ENCODE measurements at places on chromosomes 4 and X.

GRCh38 chr4:2800691-2801596 lies 8.1 kb downstream of the SH3BP2 start:
- DNase-seq, result no peak

- no peak for DNase-seq
Measured at GRCh38 chrX:20263474-20263873, 3.2 kb downstream of the RPS6KA3 start.

DNA sequence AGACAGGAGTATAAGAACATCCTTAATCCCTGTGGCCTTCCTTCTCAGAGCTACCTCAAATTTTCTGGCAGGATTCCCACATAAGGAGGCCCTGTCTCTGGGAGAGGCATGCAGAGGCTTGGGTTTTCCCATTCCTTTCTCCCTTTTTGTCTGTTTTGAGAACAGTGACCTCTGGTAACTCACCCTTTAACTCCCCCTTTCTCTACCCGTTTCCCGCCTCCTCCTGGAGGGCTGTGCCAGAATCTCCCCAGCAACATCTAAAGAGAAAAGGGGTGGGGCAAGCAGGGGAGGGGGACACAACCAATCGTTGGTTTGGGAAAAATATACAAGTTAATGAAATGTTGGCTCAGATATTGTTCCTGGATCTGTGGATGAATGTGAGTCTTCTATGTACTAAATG lies 303.7 kb upstream of the IRS4 start:
- no peak for DNase-seq

DNA sequence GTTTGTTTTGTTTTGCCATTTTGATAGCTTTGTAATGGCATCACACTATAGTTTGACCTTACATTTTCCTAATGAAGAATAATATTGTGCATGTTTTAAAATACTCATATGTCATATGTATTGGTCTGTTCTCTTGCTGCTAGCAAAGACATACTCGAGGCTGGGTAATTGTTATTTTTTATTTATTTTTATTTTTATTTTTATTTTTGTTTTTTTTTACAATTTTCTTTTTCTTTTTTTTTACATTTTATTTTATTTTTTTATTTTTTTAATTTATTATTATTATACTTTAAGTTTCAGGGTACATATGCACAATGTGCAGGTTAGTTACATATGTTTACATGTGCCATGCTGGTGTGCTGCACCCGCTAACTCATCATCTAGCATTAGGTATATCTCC lies 104.6 kb upstream of the GRID2 start:
- no peak for DNase-seq

- DNase-seq, result peak; percentile 22
Measured at GRCh38 chr4:81424816-81425755, 46.6 kb downstream of the RASGEF1B start.

GRCh38 chrX:110252711-110253110 lies 65.2 kb downstream of the AMMECR1 start:
- peak; percentile 69 for DNase-seq

DNA sequence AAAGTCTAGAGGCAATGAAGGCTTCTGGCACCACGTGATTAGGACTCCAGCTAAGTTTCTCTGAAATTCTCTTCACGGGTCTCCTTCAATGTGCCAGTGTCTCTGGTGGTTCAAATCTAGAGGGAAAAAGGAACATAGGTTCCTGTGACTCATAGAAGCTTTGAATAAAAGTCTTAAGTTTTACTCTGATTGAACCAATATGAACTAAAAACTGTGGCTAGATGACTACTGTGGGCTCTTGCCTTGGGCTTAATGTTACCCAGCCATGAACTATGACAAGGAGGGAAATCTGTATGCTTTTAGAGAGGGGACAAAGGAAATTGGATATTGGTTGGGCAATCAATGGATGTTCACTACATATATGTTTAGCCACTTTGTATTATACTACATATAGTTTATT lies 49.9 kb upstream of the TEX13D start:
- DNase-seq, result no peak

DNA sequence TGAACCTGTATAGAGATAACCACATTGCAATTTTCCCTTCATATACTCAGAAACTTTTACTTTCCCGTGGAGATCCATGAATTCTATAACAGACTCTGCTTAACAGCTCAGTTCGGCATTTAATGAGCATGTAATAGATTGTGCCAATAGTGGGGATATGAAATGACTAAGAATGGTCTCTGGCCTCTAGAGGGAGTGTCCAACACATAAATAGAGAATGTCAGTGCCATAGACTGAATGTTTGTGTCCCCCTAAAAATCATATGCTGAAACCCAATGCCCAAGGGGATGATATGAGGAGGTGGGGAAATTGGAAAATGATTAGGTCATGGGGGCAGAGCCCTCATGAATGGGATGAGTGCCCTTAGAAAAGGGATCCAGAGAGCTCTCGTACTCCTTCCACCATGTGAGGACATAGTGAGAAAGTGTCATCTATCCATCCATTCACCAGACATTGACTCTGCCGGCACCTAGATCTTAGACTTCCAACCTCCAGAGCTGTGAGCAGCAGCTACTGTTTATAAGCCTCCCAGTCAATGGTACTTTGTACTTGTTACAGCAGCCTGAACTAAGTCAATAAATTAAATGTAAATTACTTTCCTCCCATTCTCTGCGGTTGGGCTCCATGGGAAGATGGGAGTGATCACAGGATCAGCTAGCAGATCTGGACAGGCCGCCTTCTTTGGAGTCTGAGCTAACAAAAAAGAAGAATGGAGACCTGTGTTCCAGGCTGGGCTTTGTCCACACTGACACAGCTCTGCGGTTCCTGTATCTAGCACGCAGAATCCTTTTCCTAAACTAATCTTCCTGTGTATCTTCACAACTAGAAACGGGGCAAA lies 28.1 kb upstream of the HPSE start:
- peak; percentile 14 for DNase-seq

- DNase-seq, result peak; percentile 1
Measured at GRCh38 chrX:140360284-140360683, 144.6 kb downstream of the SOX3 start.

- no peak for DNase-seq
Measured at GRCh38 chr4:180455226-180455625, 1788.0 kb upstream of the TENM3 start.

GRCh38 chr4:79413886-79414285 lies 5.9 kb upstream of the GK2 start:
- no peak for DNase-seq

- DNase-seq, result no peak
Measured at GRCh38 chr4:3250438-3250955, 1.5 kb downstream of the MSANTD1 start.

GRCh38 chr4:39698424-39699009 lies 581 bp downstream of the UBE2K start:
- peak; percentile 42 for DNase-seq

- no peak for DNase-seq
Measured at GRCh38 chrX:125505207-125505606, 185.5 kb downstream of the TEX13C start.

DNA sequence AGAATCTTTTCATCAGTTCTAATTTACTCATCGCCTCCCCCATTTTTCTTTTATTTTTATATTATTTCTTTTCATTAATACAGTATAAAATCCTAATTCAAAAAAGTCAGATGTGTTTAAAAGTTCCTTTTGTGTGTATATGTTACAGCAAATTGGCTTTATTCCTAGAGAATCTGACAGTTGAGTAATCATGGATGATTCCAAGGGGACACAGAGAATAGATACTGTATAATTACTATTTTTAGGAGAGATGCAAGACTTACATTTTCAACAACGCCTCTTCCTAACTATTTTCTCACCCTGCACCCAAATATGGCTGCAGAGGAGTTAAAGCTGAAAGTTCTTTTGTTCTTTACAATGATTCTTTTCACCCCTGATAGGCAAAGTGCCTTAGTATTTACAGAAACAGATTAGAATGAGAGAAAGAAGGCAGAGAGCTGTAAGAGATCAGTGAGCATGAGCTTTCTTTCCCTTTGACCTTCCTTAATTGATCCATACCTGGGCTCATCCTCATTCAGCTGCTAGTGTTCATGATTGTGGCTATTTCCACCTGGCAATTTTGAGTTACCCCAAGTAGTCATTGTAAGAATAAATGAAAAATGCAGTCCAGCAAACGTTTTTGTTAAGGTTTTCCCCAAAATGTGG lies 210.8 kb downstream of the SLC4A4 start:
- DNase-seq, result no peak

- DNase-seq, result no peak
Measured at GRCh38 chr4:185587427-185588161, 52.3 kb upstream of the PDLIM3 start.

- DNase-seq, result no peak
Measured at GRCh38 chr4:125049711-125050110, 265.0 kb upstream of the FAT4 start.

GRCh38 chrX:17817251-17817650 lies 43.8 kb downstream of the RAI2 start:
- no peak for DNase-seq

DNA sequence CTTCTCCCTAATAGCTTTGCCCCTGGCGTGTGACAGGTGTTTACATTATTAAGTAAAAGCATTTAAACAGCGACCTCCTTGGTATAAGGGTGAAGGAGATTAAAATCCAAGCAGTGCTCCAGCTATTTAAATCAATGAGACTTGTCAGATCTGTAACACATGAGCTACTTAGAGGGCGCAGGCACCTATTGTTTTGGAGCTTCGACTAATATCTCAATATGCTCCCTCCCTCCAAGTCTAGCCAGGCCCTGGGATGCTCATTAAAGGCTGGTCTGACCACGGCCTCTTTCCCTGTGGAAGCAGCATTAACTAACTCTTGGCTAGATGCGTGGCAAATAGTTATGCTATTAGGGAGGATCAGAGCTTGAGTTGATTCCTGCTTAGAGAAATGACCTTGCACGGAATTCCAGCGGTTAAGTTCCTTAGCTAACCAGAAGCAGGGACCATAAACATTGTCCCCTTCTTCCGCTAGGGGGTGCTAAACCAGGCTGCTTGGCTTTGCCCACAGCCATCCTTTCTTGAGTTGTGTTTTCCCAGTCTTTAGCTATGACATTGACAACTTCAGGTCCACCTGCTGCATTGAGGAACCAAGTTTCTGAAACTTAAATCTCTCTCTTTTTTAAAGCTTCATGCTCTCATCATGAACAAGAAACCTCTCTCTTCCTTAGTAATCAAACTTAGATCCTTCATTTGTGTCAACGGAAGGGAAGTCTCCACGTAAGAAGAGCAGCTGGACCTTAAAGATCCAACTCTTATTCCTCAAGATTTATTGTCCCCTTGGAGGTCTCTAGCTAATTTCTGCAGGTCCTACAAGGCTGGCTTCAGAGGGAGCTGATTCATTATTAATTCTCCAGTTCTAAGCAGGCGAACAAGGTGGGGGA lies 80.7 kb upstream of the IGFBP7 start:
- DNase-seq, result peak; percentile 49

- DNase-seq, result no peak
Measured at GRCh38 chr4:15163284-15163645, 161.0 kb downstream of the CPEB2 start.

GRCh38 chrX:53481816-53482465 lies 47.8 kb upstream of the HSD17B10 start:
- DNase-seq, result peak; percentile 44

DNA sequence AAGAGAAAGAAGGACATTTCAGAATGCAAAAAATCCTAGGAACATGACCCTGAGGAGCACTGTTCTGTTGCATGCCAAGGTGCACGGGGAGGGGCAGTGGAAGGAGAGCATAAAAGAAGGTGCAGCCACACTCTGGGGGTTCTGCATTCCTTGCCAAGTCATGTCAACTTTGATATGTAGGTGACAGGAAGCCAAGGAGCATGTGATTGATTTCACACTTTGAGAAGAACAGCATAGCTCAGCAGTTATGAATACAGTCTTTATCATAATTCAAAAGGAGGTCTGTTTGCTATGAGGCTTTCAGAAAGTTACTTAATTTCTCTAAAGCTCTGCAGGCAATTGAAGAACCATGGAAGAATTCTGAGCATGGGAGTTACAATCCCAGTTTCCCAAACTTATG lies 50.6 kb downstream of the SCFD2 start:
- no peak for DNase-seq

GRCh38 chrX:45986081-45986480 lies 559.1 kb downstream of the ZNF674 start:
- no peak for DNase-seq

- no peak for DNase-seq
Measured at GRCh38 chrX:102745513-102745856, 24.9 kb downstream of the GPRASP3 start.

GRCh38 chr4:15035159-15035558 lies 32.9 kb downstream of the CPEB2 start:
- no peak for DNase-seq

- DNase-seq, result no peak
Measured at GRCh38 chr4:58603951-58604350, 1493.8 kb upstream of the IGFBP7 start.

DNA sequence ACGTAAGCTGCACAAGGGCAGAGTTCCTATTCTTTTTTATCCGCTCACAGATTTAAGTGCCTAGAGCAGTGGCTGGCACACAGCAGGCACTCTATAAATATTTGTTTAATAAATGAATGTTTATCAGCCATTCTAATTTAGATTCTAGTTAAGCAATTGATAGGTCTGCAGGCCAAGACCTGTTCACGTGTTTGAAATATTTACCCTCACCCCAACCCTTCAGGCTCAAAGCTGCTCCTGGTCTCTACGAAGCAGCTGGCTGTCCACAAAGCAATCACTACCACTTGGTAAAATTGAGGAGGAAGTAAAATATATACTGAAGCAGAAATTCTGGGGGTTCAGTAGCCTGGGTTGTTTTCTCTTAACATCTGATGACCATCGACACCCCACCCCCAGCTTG lies 158.1 kb downstream of the MGST2 start:
- no peak for DNase-seq

GRCh38 chr4:41561244-41561643 lies 23.3 kb downstream of the LIMCH1 start:
- no peak for DNase-seq

- DNase-seq, result no peak
Measured at GRCh38 chr4:156018383-156018782, 64.7 kb upstream of the CTSO start.

- DNase-seq, result no peak
Measured at GRCh38 chr4:26647523-26648224, 63.8 kb downstream of the TBC1D19 start.

DNA sequence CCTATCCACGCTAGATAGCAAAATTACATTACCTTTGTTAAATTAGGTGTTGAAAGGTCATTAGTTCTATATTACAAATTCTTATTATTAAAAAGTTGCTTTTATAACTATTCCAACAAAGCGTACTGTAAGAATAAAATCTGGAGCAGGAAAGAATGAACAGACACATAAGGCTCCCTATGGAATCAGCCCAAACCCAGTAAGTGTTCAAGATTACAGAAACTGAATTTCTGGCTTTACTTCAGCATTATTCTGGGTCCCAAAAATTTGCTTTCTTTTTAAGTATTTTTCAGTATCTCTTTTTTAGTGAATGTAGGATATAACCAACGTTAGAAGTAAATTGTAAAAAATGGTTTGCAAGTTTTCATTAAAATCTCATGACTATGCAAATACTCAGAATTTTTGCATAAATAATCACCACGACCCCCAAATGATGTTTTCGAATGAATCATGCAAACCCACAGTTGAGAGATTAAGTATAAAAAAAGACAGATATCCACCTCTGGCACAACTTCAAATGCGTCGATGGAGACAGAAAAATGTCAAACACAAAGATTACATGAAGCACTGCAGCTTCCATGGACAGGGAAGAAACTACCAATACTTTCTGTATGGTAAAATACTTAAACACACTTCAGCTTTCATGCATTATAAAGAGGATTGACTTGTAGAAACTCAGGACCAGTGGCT lies 238.5 kb downstream of the RASL11B start:
- no peak for DNase-seq
